Adrenal gland (tissue), 19 donors: ENCODE measurements at places on chromosomes 5 and 9.
A peak's percentile ranks its signal among the peaks of the same experiment; 100 is the strongest.

DNA sequence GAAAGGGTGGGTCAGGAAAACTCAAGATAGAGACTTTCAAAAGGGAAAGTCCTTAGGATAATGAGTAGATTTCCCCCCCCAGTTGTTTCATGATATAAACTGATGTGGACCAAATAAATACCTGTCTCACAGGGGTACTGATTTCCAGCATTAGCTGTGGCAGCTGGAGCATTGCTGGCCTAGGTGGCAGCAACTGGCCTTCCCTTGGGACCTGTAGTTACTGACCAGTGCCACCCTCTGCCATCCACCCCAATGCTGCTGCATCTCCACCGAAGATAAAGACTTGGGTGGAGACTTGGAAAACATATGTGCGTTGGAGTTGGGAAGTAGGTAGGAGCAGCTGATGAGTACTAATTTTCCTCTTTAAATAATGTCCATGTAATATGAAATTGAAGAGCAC, 71.8 kb downstream of the SYK start:
- H3K27me3 ChIP-seq, result peaks cover 7% of the 10 kb centered on the region
- no peak overlapping the region for H3K4me3 ChIP-seq
- H3K36me3 ChIP-seq, result no peaks in the 10 kb centered on the region
- no peak for DNase-seq
- H3K27ac ChIP-seq, result no peak overlapping the region

DNA sequence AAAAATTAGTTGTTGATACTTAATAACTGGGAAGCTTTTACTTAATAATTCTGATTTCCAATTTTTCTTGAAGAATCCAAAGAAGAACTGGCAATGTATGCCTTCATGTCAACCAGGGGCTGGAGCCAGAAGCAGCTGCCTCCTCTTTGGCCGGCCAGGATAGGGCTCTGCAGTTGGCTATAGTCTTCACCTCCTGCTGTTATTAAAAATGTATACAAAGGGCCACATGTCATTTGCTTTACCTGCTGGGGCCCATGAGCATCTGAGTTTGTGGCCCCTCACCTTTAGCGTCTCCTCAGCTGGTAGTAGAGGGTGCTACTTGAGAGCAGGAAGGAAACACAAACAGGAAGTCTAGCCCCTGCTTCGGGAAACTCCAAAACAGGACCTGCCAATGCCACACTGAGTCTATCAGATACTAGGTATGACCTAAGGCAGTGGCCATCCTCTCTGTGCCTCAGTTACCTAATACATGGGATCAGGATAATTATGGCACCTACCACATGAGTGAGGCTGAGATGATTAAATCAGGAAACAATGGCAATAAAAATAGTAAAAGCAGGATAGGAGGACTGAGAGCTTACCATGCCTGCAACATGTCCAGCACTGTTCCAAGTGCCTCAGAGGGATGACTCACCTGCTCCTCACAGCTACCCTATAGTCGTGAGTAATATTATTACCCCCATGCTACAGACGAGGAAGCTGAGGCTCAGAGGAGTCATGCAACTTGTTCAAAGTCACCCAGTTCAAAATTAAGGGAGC, 21.3 kb downstream of the CCDC69 start:
- no peaks in the 10 kb centered on the region for H3K27me3 ChIP-seq
- H3K4me1 ChIP-seq, result peaks cover 10% of the 10 kb centered on the region
- no peak overlapping the region for H3K4me3 ChIP-seq
- peak overlapping the region; percentile 2 for H3K27ac ChIP-seq

GRCh38 chr5:50702615-50703366, 36.4 kb downstream of the PARP8 start:
- no peak overlapping the region for H3K4me3 ChIP-seq
- H3K36me3 ChIP-seq, result no peaks in the 10 kb centered on the region
- H3K27me3 ChIP-seq, result no peaks in the 10 kb centered on the region

- peaks cover 19% of the 10 kb centered on the region for H3K4me1 ChIP-seq
- H3K36me3 ChIP-seq, result no peaks in the 10 kb centered on the region
- H3K4me3 ChIP-seq, result no peak overlapping the region
- H3K27me3 ChIP-seq, result no peaks in the 10 kb centered on the region
These were observed 58.3 kb upstream of the KLF4 start for GRCh38 chr9:107547772-107548297.

DNA sequence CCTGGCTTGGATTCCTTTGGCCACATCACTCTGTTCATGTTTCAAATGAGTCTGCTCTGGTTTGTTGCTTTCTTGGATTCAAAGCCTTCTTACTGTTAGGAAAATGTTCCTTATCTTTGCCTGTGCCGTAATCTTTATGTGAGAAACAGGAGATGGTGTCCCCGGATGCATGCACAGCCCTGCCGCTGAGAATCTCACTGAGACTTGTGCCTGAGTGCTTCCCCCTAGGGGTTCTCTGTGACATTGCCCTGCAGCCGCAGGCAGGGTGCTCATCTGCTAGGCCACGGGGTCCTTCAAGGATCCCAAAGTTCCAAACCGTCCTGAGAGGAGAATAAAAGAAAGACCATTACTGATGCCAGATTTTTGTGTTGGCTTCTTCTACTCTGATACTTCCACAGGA, 81.4 kb upstream of the ANKRD55 start:
- DNase-seq, result no peak
- H3K4me1 ChIP-seq, result peaks cover 13% of the 10 kb centered on the region
- H3K27ac ChIP-seq, result no peak overlapping the region
- H3K27me3 ChIP-seq, result no peaks in the 10 kb centered on the region

DNA sequence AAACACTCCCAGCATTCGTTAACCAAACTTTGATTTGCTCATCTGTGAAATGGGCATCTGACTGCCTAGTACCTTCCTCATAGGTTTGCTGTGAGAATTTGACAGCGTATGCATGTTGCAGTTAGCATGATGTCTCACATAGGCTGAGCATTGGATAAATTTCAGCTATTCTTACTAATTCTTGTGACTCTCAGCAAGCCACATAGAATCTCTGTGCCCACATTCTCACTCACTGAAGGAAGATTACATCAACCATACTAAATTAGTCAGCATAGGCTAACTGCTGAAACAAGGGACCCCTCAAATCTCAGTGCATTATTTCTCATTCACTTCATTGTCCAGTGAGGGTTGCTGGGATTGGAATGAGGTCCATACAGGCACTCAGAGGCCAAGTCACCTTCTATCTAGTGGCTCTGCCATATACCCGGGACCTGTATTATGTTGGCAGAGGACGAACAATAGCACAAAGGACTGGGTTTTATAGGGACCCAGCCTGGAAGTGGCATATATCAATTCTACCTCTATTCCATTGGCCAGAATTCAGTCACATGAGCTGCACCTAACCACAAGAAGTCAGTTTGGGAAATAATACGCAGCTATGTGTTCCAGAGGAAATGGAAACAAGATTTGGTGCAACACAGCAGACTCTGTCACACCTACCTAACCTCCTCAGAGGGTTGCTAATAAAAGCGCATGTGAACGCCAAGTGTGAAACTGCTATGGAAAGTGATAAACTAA, 4.2 kb upstream of the PTGER4 start:
- H3K27me3 ChIP-seq, result no peaks in the 10 kb centered on the region
- H3K27ac ChIP-seq, result no peak overlapping the region
- no peak overlapping the region for H3K4me3 ChIP-seq
- no peak for DNase-seq

DNA sequence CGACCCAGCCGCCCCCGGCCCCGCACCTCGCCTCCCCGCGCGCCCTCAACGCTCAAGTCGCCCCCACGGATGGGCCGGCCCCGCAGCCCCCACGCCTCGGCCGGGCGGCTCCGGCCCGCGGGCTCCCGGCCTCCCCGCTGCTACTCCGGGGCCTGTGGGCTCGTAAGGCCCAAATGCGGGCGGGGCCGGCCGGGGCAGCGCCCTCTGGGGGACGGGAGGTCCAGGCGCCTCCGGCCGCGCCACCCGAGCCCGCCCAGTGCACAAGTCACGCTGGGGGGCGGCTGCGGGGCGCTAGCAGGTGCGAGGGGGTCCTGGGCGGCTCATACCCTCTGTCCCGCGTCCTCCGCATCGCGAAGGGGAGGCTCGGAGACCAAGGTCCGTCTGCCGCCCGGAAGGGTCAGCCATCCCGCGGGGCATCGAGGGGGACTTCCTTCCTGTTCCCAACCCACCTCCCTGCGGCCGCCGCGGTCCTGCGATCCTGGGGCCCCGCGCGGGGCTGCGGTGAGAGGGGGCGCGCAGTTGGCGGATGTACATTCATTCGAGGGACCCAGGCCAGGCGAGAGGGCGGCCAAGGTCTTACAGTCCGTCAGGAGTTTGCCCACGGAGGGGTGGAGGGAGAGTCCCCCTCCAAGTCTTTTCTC, at the start of gene CIZ1:
TSS of gene CIZ1 (minus strand) at position 167 of the 641 bp plus-strand sequence. CDS start 715 bp downstream, outside the sequence.
- peaks cover 20% of the 10 kb centered on the region for H3K4me1 ChIP-seq
- peak within 1 kb of the TSS; percentile 47 for H3K27ac ChIP-seq
- DNase-seq, result peak; percentile 78
- H3K36me3 ChIP-seq, result peaks cover 28% of the 10 kb centered on the region

DNA sequence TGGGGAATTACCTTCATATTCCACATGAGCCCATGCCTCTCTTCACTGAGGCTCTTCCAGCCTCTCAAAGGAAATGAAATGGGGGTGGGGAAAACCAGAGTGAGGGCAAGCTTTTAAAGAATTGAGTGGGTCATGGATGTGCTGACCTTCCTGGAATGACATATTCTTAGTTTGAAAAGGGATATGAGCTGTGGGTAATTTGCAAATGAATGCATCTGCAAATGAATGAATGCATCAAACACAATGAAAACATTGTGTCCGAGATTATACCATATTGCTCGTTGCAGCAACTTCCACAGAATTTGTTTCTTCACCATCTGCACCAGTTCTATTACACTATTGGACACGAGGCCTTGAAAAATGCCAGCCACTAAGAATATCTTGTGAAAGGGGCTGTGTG, 198.6 kb upstream of the CDH6 start:
- no peak for DNase-seq
- H3K27me3 ChIP-seq, result no peaks in the 10 kb centered on the region
- no peak overlapping the region for H3K4me3 ChIP-seq
- no peaks in the 10 kb centered on the region for H3K4me1 ChIP-seq
- no peaks in the 10 kb centered on the region for H3K36me3 ChIP-seq

DNA sequence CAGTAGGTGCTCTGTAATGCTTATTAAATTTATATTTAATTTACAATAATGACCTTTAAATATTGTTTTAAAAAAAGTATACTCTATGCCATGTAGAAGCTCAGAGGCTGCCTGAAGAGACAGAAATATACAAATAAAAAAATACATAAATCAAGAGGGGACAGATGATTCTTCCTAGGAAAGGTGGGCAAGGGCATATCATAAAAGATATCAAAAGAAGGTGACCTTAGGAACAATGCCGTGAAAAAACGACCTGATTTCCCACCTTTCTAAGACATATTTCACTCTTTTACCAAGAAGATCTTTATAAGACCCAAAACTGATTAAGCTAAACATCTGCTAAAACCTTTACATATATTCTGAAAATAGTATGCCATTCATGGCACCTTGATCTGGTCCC, 128.9 kb downstream of the NFIB start:
- no peak overlapping the region for H3K27ac ChIP-seq
- DNase-seq, result no peak
- no peaks in the 10 kb centered on the region for H3K4me1 ChIP-seq
- H3K36me3 ChIP-seq, result no peaks in the 10 kb centered on the region
- no peak overlapping the region for H3K4me3 ChIP-seq
- no peaks in the 10 kb centered on the region for H3K27me3 ChIP-seq
